ENCODE measurements at places on chromosomes 13 and 19. TPM values are rescaled to one million over a fixed set of nuclear protein-coding genes. Genes with fewer than 3 reads are reported as not detected.

SYNE4 gene
- total RNA-seq, result 0.79 TPM

KIR2DL1 gene
- not detected for total RNA-seq

SIGLEC12 gene
- total RNA-seq, result 0.06 TPM

ZNF439 gene
- total RNA-seq, result 30.2 TPM

TUBA3C gene
- total RNA-seq, result not detected

LENG9 gene
- 3.2 TPM for total RNA-seq

MPHOSPH8 gene
- 35.5 TPM for total RNA-seq

TEX29 gene
- total RNA-seq, result 0.61 TPM

LPAR6 gene
- total RNA-seq, result 65.8 TPM

ZNF682 gene
- 9.2 TPM for total RNA-seq

CPB2 gene
- not detected for total RNA-seq

SIAH3 gene
- 3.5 TPM for total RNA-seq

KIR3DL2 gene
- not detected for total RNA-seq

All from spinal cord (tissue), 10 donors.